Activated naive CD8-positive, alpha-beta T cell treated with anti-CD3 and anti-CD28 coated beads, Interleukin-2, amount 50 U/mL, for 24 hours (primary cell): ENCODE measurements at places on chromosomes 5 and 9.

- DNase-seq = no peak
These were observed 6.3 kb downstream of the NOXA1 start for GRCh38 chr9:137429546-137429890.

GRCh38 chr5:31343946-31344345 lies 150.5 kb downstream of the CDH6 start:
- no peak for DNase-seq

DNA sequence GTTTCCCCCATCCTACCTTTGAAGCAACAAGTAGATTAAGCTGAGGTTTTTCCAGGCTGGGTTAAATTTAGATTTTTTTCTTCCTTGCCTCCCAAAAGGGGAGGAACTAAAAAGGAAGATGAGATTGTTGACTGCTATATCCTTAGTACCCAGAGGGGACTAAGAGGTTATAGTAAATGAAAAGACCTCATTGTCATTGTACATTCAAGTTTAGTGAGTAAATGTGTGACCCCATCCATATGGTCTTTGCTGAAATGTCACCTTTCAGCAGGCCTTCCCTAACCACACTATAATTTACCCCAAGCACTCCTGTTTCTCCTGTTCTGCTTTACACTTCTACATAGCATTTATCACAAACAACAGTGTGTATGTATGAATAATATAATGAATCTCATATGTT lies 35.8 kb upstream of the CHD1 start:
- DNase-seq = no peak

DNA sequence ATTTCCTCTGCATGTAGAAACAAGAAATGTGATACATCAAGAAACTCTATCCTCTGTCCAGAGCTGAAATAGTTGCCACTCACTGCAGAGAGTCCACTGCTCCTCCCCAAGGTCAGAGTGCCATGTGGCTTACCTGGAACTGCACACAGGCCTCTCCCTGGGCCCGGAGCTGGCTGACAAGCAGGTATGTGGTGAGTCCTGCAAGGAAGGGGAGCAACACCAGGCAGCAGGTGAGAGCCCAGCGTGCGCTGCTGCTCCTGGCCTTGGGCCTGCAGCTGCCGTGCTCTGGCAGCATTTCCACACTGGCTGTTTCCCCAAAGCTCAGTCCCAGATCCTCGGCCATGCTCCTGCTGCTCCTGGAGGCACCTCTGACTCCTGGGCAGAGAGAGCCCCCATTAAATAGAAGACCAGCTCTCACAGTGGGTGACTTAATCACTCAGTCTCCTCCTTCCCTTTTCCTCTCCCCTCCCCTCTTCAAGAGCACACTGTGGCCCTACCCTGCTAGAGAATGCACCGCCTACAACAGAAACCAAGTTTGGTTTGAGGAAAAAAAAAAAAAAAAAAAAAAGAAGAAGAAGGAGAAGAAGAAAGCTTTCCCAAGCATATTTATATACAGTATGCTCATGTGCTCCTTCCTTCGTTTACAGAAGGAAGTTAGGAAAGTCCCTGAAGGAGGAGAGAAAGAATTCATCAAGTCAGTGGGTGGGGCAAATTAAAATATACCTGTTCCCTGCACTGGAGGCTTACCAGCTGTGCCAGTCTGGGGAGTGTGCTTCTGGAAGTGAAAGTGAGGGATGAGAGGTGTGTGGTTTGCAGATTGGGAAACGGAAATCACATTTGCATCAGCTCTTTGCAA lies at the start of gene TNFSF15:
Gene TNFSF15, minus strand, starts transcription at position 370 of the 856 bp plus-strand sequence. Its CDS starts 27 bp downstream, at position 343.
- peak; percentile 27 for DNase-seq

GRCh38 chr5:15858326-15858725 lies 321.3 kb downstream of the MARCHF11 start:
- no peak for DNase-seq

DNA sequence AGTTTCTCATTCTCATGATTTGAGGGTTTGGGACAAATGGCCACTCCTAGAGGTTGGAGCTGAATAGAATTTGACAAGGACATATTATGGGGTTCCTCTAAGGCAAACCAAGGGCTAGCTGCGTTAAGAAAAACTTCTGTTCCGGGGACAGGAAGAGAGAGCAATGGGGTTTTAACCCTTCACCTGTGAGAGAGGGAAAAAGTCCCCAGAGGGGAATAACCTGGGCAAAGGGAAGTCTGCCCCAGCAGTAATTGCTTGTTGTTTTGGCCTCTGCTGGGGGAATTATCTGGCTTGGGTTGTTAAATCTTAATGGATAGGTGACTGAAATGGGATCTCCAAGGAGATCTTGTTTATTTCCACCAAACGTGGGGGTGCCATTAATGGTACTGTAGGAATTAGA lies 110.1 kb upstream of the MOCS2 start:
- no peak for DNase-seq

- no peak for DNase-seq
These were observed 264.7 kb upstream of the NR4A3 start for GRCh38 chr9:99556998-99557397.

DNA sequence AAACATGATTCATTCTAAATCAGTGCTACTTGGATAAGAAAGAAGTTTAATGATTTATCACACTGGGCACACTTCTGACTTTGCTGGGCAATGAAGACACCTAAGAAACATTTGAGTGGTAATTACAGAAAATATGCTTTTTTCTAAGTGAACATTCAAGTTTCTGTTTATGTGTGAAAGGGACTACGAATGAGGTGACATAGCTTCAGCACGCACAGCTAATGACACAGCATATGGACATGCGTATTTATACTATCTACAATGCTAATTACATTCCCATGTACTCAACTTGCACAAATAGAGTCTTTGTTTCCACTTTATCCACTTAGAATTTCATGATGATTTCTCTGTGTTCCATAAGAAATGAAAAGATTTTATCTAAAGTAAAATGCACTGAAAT lies 40.6 kb downstream of the FREM1 start:
- no peak for DNase-seq

DNA sequence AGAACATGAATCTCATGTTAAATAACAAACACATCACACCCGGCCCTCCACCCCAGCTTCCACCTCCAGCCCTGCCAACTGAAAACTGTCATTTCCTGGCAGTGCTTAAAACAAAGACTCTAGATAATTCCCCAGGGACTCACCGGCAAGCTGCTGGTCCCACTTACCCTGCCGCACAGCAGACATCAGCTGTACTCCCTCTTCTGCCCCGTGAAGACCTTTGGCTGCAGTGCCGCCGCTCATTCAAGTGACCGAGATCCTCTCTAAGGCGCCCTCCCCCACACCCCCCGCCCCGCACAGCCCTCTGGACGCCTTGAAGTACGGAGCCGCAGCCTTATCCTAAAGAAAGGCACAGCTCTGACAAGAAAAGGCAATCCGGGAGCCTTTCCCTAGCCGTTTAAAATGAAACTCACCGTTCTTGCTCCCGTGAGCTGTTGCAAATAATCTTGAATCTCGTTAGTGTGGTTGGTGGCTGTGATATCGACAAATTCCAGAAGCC lies 434 bp downstream of the GLRX start:
- peak; percentile 40 for DNase-seq

DNA sequence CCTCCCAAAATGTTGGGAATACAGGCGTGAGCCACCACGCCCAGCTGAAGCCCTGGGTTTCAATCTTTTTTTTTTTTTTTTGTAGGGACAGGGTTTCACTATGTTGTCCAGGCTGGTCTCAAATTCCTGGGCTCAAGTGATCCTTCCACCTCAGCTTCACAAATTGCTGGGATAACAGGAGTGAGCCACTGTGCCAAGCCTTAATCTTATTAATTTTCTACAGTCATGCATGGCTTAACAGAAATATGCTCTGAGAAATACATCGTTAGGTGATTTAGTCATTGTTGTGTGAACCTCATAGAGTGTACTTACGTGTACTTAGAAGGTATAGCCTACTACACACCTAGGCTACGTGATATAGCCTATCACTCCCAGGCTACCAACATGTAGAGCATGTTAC lies 31.0 kb downstream of the GLDC start:
- DNase-seq = no peak

DNA sequence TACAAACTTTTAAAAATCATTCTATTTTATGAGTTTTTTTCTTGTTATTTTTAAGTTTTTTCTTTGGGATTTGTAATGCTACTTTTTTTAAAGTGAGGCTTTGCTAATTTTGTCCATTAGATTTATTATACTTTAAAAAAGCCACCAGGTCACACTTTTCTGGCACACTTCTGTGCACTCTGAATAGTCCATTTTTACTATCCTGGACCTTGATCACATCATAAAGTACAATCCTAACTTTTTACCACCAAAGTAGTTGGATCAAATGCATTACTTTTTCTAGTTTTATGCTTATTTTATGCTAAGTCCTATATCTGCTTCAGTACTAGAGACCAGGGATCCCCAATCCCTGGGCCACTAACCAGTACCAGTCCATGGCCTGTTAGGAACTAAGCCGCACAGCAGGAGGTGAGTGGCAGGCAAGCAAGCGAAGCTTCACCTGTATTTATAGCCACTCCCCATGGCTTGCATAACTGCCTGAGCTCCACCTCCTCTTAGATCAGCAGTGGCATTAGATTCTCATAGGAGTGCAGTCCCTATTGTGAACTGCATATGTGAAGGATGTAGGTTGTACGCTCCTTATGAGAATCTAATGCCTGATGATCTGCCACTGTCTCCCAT lies 16.0 kb downstream of the FRRS1L start:
- DNase-seq = no peak

GRCh38 chr5:131977212-131977604 lies 31.7 kb upstream of the MEIKIN start:
- DNase-seq = no peak

DNA sequence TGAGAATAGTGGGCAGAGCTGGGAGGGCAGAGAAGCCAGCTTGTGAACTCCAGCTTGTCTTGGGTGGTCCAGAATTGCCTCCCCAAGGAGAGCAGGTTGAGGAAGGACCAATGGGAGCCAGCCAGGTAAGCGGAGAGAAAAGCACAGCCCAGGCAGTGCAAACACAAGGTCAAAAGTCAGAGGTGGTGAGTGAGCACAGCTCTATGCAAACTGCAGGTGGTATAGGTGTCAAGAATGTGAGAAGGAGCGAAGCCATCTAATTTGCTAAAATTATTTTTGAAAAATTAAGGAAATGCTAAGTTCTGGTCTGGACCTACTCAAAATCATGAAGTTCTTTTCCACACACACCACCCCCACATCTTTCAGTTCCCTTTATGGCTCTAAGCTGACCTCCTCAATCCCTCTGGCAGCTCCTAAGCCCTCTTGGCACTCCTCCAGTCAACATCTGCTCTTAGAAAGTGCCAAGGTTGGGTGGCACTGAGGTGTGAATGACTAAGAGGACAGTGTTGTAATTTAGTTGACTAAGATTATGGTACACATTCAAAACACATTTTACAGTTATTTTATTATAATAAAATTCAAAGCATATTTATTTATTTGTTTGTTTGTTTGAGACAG lies 6.6 kb upstream of the OTULINL start:
- DNase-seq = no peak

DNA sequence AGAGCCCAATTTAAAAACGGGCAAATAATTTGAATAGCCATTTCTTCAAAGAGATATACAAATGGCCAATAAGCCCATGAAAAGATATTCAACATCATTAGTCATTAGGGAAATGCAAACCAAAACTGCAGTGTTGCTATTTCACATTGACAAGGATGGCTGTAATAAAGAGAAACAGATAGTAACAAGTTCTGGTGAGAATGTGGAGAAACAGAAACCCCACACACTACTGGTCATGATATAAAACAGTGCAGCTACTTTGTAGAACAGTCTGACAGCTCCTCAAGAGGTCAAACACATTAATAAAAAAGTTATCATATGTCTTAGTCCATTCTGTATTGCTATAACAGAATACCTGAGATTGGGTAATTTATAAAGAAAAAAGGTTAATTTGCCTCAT lies 237.0 kb upstream of the GRAMD2B start:
- no peak for DNase-seq

- no peak for DNase-seq
These were observed 114.3 kb upstream of the TSLP start for GRCh38 chr5:110956913-110957813.

- no peak for DNase-seq
These were observed 71.4 kb downstream of the PPIC start for GRCh38 chr5:122965111-122965510.

DNA sequence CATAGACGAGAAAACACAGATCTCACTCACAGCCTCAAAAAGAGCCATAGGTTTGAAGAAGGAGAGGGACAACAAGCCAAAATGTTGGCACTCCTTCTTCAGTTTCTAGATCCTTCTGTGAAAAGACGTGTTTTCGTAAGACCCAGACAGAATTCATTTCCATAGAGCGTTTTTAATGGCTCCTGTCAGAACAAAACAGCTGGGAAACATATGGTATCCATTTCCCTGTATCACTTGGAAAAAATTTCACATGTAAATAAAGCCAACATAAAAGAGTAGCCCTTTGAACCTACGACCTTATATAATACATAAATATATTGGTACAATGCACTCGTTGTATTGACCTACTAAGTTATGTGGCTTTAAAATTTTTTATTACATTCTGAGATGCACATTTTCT lies 108.1 kb downstream of the SNCAIP start:
- DNase-seq = no peak

GRCh38 chr5:65525726-65526125 lies 37.2 kb downstream of the CENPK start:
- no peak for DNase-seq

GRCh38 chr9:551986-552929 lies 289.2 kb upstream of the DMRT1 start:
- no peak for DNase-seq

GRCh38 chr5:153079396-153079795 lies 411.1 kb upstream of the GRIA1 start:
- no peak for DNase-seq

- DNase-seq = no peak
These were observed 10.0 kb downstream of the NR3C1 start for GRCh38 chr5:143393524-143393923.

DNA sequence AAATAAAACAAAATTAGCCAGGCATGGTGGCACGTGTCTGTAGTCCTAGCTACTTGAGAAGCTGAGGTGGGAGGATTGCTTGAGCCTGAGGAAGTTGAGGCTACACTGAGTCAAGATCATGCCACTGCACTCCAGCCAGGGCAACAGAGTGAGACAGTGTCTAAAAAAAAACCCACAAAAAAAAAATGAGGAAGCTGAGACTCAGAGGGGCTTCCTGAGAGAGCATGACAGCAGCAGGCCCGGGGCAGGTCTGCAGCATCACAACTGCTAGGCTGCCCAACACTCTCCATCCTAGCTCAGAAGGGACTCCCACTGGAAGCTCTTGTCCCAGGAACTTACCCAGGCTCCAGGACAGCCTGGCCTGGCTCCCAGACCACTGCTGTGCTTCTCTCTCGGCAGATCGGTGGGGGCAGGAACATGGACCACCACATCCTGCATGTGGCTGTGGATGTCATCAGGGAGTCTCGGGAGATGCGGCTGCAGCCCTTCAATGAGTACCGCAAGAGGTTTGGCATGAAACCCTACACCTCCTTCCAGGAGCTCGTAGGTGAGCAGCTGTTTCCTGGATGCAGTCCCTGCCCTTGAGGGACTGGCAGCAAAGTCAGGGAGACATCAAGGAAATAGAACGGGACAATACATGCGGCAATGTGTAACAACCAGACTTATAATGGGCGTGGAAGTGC lies 19.1 kb downstream of the PTGS1 start:
- DNase-seq = no peak
